ENCODE measurements at places on chromosomes 7 and 10.

GRCh38 chr7:46811529-46811928, 770.4 kb downstream of the TNS3 start:
- DNase-seq = no peak

- no peak for DNase-seq
Measured at GRCh38 chr7:106357675-106358074, 72.9 kb upstream of the NAMPT start.

DNA sequence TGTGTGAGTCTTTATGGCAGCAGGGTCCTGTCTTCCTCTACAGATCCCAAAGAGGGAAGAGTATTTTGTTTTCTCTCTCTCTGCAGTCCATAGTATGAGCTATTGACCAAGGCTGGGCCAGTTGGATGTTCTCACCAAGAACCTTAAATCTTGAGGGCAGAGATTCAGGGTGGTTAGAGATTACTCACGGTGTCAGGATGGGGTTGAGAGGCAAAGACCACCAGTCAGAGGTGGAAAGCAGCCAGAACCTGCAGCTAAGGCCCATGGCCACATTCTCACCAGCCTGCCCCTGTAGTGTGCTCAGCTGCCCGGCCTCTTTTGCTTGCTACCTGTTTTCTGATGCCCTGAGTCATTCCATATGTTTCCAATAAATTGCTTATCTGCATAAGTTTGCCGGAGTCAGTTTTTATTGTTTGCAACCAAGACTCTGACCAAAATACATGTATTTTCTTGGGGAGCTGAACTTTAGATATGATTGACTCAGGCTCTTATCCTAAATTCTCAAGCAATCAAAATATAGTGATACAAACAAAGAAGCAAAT, 67.0 kb downstream of the MAP3K8 start:
- DNase-seq = no peak

- peak; percentile 96 for DNase-seq
Measured at GRCh38 chr7:129780257-129780973, 168.9 kb downstream of the NRF1 start.

DNA sequence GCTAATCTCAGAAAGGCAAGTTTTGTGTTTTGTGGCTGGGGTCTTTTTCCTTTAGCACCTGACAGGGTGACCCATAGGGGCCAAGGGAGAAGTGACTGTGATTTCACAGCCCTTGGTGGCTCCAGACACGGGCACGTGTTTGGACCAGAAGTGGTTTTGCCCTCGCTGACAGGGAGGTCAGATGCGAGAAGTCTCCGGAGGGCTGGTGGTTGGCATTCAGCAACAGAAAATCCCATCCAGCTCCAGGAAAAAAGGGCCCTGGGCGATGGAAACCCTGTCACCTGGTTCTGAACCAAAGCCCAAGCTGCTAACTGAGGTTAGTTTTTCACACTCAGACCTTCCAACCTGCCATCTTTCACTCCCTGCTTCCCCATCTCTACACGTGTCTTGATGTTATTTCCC, 272.9 kb downstream of the TRIL start:
- no peak for DNase-seq

- peak; percentile 83 for DNase-seq
Measured at GRCh38 chr7:101507791-101508252, 121.3 kb downstream of the MYL10 start.

Measured in Karpas-422 (cell line).